Activated T-helper 1 cell treated with anti-CD3 and anti-CD28 coated beads, Interleukin-2, amount 50 U/mL, for 16 hours (primary cell): ENCODE measurements at places on chromosomes 1 and 21.
A peak's percentile ranks its signal among the peaks of the same experiment; 100 is the strongest.

- DNase-seq = no peak
These were observed 15.2 kb upstream of the NBPF1 start for GRCh38 chr1:16628361-16629111.

GRCh38 chr1:2575801-2576663 lies 10.5 kb upstream of the PRXL2B start:
- no peak for DNase-seq

DNA sequence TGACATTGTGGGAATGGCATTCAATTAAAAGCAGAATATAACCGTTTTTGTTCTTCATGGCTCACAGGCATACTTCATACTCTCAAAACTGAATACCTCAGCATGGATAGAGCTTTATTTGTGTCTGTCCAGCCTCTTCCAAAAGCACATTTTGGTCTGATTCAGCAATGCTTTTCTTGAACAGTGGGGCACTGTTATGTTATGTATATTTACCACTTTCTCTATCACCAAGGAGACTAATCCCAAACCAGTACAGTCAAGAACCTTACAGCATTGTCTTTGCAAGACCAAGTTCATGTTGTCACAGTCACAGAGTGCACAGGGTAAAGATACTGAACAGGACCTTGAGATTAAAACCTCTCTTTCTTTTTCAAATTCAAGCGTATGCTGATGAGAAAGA lies 582.8 kb downstream of the PTBP2 start:
- no peak for DNase-seq

- no peak for DNase-seq
These were observed 8.9 kb upstream of the MRPL55 start for GRCh38 chr1:228118040-228118439.

DNA sequence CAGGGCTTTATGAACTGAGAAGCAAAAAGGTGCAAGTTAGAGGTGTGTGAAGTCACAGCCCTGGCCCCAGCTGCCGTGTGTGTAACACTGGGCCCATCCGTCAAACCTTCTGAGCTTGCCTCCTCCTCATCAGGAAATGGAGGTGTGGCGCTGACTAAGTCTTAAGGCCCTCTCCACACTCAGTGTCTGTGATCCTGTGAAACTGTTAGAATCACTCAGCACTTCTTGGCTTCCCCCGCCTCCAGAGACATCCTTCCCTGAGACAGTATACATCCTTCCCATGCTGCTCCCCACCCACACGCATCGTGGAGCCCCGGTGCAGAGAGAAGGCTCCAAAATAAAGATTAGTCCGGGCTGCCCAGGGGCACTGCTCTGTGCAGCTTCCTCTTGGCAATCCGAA lies 33.3 kb downstream of the LRP8 start:
- DNase-seq = peak; percentile 3
